Cortex of kidney (tissue), 1 donor: ENCODE measurements at places on chromosomes 7 and 10.

DNA sequence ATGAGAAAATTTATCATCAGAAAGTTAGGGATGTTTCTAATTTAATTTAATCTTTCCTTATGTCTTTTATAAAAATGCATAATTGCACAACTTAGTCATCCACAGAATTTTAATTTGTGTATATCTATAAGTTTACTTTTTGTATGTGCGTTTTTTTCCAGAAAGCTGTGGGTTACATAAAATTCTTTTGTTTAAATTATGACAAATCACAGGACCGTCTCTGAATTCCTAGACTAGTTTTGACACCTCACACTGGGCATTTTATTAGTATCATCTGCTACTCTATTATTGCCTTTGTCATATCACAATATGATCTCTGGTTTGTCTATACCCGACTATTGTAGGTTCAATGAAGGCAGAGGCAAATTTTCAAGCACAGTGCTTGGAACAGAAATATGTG, 482.4 kb upstream of the SEMA3D start:
- DNase-seq, result no peak

- no peak for DNase-seq
These were observed 110.2 kb downstream of the MYO3A start for GRCh38 chr10:26044141-26044749.

- DNase-seq, result no peak
These were observed 19.9 kb upstream of the CRHR2 start for GRCh38 chr7:30702200-30702599.

- no peak for DNase-seq
These were observed 87.0 kb downstream of the ARMH3 start for GRCh38 chr10:101968940-101969321.

- no peak for DNase-seq
These were observed 18.7 kb downstream of the MGAM2 start for GRCh38 chr7:142130267-142130666.

DNA sequence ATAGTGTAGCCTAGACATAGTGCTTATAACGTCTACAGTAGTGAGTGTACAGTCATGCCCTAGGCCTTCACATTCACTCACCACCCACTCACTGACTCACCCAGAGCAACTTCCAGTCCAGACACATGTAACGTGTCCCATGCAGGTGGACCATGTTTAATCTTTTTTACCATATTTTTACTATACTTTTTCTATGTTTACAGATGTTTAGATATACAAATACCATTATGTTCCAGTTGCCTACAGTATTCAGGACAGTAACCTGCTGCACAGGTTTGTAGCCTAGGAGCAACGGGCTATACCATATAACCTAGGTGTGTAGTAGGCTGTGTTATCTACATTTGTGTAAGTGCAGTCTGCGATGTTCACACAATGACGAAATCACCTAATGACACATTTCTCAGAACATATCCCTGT, 11.0 kb downstream of the MPP7 start:
- no peak for DNase-seq

DNA sequence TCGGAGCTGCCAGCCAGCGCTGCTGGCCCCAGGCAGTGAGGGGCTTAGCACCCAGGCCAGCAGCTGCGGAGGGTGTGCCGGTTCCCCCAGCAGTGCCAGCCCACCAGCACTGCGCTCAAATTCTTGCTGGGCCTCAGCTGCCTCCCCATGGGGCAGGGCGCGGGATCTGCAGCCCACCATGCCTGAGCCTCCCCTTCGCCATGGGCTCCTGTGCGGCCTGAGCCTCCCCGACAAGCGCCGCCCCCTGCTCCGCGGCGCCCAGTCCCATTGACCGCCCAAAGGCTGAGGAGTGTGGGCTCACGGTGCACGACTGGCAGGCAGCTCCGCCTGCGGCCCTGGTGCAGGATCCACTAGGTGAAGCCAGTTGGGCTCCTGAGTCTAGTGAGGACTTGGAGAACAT, 525.0 kb downstream of the PTPRN2 start:
- no peak for DNase-seq

DNA sequence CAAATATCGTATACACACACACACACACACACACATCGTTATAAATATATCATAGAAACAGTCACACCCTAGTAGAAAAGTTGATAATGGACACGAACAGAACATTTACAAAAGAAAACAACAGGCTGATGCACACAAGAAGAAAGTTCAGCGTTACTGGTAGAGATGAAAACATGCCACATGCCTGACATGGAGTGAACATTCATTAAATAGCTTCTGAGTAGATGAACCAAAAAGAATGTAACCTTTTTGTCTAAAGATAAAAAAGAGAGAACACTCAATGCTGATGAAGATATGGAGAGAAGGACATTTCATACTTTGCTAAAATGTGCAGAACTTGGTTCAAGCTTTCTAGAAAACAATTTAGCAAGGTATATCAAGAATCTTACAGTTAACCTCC, 173.4 kb upstream of the KLF14 start:
- DNase-seq, result no peak
